ENCODE measurements at places on chromosomes 5 and 9.

DNA sequence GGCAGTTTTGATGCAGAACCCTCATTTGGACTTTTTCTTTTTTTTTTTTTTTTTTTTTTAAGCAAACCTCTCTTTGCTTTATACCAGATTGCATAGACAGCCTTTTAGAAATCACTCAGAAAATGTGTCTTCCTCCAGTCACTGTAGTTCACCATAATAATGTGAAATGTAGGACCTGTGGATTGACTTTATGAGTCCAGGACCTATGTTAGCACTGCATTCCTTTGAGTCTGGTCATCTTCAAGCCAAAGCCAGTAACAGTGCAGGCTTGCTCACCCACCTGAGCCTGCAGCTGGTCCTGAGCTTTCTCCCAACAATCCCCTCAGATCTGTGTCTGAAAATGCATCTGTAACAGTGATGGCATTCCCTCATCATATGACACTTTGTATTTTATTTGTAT, 110.7 kb upstream of the NFIL3 start:
- DNase-seq: no peak

GRCh38 chr5:158813275-158813674, 286.4 kb downstream of the EBF1 start:
- DNase-seq: no peak

GRCh38 chr9:3848445-3849114, 322.8 kb upstream of the RFX3 start:
- peak; percentile 76 for DNase-seq

GRCh38 chr5:38378579-38378978, 120.2 kb downstream of the EGFLAM start:
- no peak for DNase-seq

DNA sequence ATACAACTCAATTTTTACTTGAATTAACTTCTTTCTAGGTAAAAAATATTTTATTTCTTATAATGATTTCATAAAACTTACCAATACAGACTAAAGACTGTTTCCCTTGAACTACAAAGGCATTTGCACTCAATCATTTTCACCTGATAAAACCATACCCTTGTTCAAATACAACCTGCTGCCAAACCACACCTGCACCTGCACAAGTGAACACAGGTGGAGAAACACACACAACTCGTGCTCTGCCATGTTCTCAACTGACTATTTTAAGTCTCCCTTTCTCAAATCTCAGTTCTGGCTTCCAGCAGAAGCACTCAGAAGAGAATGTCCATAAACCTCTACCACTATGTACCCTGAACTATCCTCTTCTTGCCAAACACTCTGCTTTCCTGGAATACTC, 1892.1 kb downstream of the MAT2B start:
- no peak for DNase-seq

- DNase-seq: no peak
These were observed 33.9 kb upstream of the TRIO start for GRCh38 chr5:14109041-14109747.

GRCh38 chr5:76622973-76623596, at the start of gene F2RL2:
TSS of gene F2RL2 (minus strand) at chr5:76623403. CDS start at chr5:76623230, 173 bp downstream.
- no peak for DNase-seq

DNA sequence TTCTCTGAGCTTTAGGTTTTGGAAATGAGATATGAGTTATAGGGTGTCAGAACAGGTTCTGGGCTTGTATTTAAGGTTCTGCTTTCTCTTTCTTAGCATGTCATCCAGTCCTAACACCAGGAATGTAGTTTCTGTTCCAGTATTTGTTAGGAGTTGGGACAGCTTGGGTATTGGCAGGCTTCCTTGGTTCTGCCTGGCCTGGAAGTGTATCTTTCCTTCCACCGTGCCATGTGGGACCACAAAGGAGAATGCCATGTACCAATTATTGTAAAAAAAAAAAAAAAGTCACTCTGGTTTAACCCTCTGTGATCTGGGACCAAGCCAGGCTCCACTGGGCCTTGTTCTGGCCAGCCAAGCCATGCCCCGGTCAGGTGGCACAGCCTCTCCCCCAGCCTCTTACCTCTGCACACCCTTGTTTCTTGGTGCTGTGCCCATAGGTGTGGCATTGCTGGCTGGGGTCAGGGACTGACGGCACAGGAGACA, 47.8 kb downstream of the ARHGAP26 start:
- no peak for DNase-seq

DNA sequence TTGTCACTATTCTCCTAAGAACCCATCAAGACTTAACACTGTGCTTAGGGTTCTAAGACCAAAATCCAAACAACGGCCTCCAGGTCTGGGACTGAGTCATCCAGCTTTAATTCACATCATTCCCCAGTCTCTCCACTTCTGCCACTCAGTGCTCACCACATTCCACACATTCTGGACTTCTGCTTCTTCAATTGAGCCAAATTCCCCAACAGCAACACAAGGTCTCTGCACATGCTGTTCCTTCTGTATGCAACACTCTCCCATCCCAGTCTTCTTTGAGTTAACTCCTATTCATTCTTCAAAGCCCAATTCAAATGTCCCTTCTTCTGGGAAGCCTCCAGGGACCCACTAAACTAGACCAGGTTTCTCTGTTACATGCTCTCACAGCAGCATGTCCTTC, 97.8 kb downstream of the GPR21 start:
- DNase-seq: no peak

GRCh38 chr5:117473165-117473564, 898.5 kb upstream of the SEMA6A start:
- peak; percentile 97 for DNase-seq
